Skin of body (tissue), 3 donors: ENCODE measurements at places on chromosomes 12 and 14. TPM values are rescaled to one million over a fixed set of nuclear protein-coding genes. Genes with fewer than 3 reads are reported as not detected.
A peak's percentile ranks its signal among the peaks of the same experiment; 100 is the strongest.

Gene MMP14
- total RNA-seq, result 171 TPM

DNA sequence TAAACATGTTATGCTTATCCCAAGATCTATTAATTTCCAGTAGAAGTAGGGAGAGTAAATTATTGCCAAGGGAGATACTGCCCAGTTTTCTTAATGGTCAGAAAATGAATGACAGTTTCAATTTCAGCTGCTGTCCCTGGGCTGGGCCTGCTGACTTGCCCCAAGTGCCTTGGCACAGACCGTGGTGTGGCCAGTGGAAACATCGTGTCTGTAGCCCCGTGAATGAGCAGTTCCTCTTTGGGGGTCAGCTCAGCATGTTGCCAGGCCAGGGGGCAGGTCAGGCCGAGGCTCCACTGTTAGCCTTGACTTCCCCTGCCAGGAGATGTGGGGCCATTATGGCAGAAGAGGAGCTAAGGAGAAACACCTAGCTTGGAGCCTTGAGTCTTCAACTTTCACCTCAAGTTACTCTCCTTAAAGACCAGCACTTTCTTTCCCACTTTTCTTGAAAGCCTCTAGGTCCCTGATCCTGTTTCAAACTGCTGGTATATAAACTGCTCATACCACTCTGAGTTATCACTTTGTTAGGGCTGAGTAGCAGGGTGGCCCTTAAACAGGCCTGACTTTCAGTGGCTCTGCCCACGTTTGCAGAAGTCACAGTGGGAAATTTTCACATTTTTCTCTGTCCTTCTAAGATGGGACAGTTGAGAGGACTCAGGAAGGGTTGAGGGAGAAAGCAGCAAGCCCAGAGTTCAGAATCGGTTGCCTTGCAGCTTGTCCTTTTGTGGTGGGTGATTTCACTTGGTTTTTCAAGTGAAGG is 73.2 kb downstream of the SUSD6 start:
- DNase-seq, result no peak

DNA sequence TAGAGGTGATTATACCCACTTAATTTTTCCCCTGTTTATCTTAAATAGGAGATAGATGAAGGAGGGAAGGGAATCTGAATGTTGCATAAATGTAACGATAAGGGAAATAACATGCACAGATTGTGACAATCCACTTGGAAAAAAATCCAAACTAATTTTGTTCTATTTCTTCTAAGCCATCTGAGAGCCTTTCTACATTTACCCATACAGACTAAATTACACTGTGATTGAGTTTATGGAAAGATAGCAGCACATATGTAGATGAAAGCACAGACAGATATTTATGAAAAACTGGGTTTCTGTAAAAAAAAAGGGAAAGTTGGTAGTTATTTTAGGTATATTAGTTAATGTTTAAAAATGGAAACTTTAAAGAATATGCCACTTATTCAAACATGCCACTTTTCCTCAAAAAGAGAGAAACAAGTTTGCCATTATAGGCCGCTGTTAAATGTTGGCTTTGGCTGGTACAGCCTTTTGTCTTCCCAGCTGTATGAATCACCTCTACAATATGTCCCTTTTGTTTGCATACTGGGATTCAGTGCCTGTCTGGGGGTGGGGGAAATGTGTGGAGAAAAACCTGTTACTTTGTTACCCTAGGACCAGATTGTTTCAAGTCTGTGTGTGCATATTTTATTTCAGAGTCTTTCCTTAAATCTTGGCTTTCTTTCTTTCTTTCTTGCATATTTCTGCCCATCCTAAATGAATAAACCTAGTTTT is 470.2 kb upstream of the LMO3 start:
- no peak for DNase-seq

Gene OR6C65
- not detected for total RNA-seq

GRCh38 chr14:97945631-97946030 is 1148.4 kb downstream of the VRK1 start:
- DNase-seq, result no peak

Gene SMCO3
- 0.39 TPM for total RNA-seq

GRCh38 chr12:97127061-97127460 is 220.0 kb downstream of the NEDD1 start:
- no peak for DNase-seq

DNA sequence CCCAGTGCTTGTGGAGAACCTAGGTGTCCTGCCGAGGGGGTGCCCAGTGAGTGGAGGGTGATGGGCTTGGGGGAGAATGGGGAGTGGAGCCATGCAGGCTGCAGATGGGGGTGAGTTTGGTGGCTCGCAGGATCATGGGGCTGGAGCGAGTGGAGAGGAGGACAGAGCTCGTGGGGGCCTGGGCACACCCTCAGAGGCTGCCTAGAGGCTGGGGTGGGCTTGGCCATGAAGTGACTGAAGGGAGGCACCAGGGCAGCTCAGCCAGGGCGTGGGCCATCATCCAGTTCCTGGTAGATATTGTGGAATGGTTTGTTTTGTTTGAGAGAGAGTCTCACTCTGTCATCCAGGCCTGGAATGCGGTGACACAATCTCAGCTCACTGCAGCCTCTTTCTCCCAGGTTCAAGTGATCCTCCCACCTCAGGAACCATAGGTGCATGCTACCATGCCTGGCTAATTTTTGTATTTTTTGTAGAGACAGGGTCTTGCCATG is 43.4 kb upstream of the AMN start:
- DNase-seq, result no peak

DNA sequence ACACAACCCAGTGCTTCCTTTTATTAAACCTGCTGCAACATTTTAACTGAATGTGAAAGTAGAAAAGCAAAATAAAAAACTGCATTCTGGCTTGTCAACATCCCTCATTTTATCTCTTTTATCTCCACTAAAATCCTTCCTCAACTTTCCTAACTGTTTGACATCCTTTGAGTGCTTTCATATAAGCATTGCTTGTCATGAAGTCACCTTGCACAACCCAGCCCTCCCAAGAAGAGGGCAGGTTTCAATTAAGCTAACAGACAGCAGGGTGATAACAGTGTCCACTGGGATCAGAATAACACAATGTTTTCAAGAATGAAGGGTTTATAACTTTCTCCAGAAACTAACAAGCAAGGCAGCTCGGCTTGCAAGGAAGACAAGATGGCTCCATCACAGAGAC is 16.3 kb upstream of the TSPAN8 start:
- no peak for DNase-seq

Gene EPYC
- total RNA-seq, result 0.20 TPM

DNA sequence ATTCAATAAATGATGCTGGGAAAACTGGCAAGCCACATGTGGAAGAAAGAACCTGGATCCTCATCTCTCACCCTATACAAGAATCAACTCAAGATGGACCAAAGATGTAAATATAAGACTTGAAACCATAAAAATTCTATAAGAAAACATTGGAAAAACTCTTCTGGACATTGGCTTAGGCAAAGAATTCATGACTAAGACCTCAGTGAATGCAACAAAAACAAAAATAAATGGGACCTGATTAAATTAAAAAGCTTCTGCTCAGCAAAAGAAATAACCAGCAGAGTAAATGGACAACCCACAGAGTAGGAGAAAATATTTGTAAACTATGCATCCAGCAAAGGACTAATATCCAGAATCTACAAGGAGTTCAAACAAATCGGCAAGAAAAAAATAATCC is 24.6 kb downstream of the ATG2B start:
- DNase-seq, result no peak

DNA sequence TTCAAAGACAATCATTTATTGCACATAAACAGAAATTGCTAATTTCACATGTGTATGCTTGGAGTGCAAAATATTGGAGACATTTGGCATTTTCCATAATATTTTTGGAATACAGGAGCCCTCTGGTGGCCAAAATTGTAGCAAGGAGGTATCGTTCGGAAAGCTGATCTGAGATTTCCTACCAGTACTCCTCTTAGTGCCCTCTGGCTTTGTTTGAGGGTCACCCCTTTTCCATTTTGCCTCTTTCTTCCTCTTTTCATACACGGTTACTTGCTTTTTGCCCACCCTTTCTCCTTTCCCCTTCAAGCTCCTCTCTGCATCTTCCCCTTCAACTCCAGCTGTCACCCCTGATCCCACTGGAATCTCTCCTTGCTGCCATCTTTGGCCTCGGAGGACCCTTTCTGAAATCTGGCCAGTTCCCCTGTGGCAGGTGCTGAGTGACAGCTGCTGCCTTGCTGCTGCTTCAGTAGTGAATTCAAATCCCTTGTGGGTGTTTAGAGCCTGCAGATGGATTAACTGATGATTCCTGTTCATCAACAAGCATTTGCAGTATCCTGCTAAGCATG is 164.6 kb upstream of the PARP11 start:
- DNase-seq, result peak; percentile 72

DNA sequence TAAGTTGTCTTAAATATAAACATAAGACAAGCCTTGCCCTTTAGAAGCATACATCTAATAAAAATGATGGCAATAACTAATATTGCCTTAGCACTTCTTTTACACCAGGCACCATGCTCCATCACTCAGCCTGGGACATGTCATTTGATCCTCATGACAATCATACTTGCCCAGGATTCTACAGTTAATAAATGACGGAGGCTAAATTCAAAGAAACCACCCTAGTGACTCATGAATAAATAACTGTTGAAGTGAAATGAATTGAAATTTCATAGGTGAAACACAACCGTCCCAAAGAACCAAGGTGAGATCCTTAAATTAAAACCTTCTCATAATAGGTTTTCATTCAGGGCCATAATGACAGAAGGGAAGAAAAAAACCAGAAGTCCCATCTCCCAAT is 89.5 kb downstream of the GRIN2B start:
- no peak for DNase-seq

Gene RNASE3
- total RNA-seq, result 2.7 TPM

- DNase-seq, result no peak
Observed at GRCh38 chr14:61535458-61535857, 159.9 kb upstream of the HIF1A start.

Gene SLC17A8
- total RNA-seq, result not detected

DNA sequence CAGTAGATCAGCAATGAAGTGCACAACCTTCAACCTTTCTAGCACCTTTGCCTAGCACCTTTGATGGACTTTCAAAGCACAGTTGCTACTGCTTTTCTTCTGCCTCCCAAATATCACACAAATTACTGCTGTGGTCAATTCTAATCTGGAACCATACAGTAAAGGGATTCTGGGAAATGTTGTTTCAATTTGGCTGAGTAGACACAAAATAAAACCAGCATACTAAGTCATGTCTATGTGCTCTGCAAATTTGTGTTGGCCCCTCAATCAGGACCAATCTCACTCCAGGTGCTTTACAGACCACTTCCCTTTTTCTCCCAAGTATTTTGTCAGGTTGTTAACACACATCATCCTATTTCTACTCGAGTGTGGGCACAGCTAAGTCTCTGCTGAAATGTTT is 38.3 kb upstream of the ADAMTS20 start:
- no peak for DNase-seq
